Neuronal stem cell (in vitro differentiated cells): ENCODE measurements at places on chromosomes 1 and 21.

- no peak for DNase-seq
These were observed 239.6 kb upstream of the FOXD3 start for GRCh38 chr1:63082766-63083165.

DNA sequence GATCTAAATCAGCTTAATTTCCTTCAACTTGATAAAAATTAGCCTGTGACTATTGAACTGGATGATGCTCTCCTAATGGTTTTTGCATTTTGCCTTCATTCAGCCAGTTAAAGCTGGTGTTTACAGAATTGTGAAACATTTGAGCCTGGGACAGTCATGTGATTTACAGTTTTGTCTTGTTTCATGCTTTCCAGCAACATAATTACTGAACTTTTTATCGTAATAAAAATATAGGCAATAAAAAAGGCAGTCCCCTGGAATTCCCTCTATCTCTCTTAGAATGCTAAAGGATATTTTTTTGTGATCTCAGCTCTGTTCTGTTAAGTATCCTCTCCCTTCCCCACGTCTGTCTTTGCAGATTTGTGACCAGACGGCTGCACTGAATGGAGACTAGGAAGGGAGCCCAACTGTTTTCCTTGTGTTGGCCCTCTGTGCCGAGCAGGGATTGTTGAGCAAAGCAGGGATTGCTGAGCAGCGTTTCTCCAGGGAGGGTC lies 70.3 kb upstream of the RGL1 start:
- DNase-seq, result peak; percentile 18

- DNase-seq, result no peak
These were observed 8.2 kb upstream of the NEK2 start for GRCh38 chr1:211683396-211684297.

DNA sequence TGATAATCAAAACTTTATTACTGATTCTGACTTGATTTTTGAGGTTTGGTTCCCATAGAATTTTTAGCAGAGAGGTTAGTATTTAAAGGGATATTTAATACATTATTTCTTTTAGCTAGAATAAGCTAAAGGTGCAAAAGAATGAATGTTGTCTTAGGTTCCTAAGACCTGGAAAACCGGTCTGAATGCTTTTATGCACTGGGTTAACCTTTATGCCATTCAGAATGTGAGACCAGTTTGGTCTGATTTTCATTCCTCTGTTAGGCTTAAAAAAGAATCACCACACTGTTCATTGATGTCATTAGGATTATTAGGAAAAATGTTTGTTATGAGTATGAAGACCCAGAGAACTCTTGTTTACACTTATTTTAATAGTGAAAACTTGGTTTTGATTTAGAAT lies 30.1 kb downstream of the RAP1A start:
- no peak for DNase-seq

DNA sequence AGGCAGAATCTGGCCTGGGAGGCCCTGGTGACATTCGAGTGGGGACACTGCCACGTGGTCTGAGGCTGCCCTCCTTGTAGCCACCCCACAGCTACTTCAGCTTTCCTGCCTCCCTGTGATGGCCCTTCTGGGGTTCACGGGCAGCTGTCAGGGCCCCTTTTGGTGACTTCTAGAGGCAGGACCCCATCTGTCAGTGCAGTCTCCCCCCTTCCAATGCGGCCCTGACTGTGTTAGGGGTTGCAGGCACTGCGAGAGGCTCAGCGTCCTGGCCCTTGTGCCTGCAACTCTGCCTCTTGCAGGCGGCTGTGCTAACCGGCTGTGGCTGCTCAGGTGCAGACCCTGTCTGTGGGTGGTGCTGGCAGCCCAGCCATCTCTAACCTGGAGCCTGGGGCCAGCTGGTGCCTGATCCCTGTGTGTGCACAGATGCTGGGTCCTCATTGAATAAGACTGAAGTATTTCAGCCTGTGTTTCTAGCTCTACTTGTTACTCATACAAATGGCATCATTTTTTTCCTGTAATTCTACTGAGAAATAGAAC lies 62.2 kb downstream of the S100B start:
- no peak for DNase-seq

DNA sequence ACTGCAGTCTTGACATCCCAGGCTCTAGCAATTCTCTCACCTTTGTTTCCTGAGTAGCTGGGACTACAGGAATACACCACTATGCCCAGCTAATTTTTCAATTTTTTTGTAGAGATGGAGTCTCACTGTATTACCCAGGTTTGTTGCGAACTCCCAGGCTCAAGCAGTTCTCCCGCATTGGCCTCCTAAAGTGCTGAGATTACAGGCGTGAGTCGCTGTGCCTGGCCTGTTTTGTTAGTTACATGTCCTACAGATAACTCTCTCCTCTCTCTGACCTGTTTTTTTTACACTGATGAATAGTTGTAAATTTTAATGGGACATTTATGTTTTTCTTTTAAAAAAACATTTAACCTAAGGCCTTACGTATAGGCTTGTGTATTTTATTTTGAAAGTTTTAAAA lies 19.8 kb downstream of the PTBP2 start:
- no peak for DNase-seq

- no peak for DNase-seq
These were observed 18.3 kb upstream of the MAB21L3 start for GRCh38 chr1:116092752-116093489.

DNA sequence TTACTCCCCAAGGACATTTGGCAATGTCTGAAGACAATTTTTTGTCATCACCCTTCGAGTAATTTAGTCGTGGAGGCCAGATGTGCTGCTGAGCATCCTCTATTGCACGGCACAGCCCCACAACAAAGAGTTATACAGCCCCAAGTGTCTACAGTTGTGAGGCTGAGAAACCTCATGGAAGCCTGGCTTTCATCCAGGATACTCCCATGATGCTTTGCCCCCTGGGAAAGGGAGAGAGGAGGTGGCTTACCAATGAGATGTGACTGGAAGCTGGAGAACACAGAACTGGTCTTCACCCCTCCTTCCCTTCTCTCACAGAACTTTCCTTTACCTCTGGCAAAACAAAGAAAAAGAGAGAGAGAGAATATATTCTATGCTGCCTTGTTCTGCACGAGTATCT lies 150.9 kb upstream of the VAMP3 start:
- DNase-seq, result no peak

- DNase-seq, result no peak
These were observed 6.7 kb upstream of the ELOA start for GRCh38 chr1:23736437-23737134.

DNA sequence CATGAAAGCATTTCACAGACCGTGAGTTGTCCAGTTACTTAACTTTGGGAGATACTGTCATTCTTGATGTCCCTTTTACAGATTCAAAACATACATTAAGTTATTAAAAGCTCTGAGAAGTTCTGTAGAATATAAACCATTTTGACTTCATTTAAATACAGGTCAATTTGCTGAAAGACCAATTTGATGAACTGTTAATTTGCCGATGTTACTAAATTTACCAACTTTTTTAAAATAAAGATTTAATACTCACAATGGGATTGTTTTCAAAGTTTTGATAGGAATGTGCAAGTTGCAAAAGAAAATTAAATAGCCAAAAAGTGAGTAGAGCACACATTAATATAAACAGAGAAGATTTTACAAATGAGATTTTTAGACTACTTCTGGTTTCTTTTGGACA lies 666.1 kb downstream of the SMYD3 start:
- DNase-seq, result no peak

- DNase-seq, result no peak
These were observed 143.1 kb downstream of the HLX start for GRCh38 chr1:221022331-221022730.

DNA sequence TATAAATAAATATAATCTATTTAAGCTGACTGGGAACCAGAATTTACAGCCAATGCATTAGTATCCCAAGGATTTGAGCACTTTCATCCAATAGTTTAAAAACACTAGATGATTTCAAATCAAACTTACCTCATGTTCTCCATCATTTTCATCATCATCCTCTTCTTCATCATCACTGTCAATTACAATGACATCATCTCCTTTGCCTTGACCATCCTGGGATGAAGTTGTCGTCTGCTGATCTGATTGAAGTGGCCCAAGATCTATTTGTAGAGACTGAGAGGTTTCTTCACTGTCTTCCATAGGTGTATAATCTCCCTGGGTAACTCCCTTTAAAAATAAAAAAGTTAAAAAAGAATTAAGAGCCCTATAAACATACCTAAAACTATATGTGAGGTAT lies 47.7 kb downstream of the TPR start:
- DNase-seq, result no peak

- no peak for DNase-seq
These were observed 72.7 kb downstream of the KLHDC7A start for GRCh38 chr1:18553388-18553787.

- DNase-seq, result no peak
These were observed 17.5 kb upstream of the ALPL start for GRCh38 chr1:21491488-21492355.

DNA sequence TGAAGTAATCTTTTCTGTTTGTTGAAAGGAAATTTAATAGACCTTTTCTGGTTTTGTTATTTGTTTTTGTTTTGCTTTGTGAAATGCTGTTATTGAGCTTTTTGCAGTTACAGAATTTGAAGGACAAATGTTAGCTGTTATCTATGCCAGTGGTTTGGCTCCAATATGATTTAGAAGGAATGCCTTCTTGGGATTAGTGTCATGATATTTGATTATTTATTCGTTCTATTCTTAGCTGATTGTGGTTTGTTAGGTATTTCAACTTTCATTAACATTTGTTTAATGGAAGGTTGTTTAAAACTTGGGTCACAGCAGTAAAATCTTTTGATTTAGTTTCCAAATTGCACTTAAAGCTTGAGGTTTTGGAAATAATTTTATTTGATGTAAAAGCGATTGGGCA lies 33.5 kb downstream of the ADGRL2 start:
- DNase-seq, result no peak

DNA sequence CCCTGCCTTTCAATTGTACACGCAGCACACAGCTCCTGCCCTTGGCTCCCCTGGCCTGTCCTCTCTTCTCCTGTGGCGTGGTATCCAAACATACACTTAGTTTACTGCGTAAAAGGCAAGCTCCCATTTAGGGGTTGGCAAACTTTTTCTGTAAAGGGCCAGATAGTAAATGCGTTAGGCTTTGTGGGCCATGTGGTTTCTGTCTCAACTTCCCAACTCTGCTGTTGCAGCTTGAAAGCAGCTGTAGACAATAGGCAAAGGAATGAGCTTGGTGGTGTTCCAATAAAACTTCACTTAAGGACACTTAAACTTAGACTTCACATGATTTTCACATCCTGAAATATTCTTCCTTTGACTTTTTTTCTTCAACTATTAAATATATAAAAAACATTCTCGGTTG lies 63.3 kb downstream of the RHOU start:
- DNase-seq, result no peak

DNA sequence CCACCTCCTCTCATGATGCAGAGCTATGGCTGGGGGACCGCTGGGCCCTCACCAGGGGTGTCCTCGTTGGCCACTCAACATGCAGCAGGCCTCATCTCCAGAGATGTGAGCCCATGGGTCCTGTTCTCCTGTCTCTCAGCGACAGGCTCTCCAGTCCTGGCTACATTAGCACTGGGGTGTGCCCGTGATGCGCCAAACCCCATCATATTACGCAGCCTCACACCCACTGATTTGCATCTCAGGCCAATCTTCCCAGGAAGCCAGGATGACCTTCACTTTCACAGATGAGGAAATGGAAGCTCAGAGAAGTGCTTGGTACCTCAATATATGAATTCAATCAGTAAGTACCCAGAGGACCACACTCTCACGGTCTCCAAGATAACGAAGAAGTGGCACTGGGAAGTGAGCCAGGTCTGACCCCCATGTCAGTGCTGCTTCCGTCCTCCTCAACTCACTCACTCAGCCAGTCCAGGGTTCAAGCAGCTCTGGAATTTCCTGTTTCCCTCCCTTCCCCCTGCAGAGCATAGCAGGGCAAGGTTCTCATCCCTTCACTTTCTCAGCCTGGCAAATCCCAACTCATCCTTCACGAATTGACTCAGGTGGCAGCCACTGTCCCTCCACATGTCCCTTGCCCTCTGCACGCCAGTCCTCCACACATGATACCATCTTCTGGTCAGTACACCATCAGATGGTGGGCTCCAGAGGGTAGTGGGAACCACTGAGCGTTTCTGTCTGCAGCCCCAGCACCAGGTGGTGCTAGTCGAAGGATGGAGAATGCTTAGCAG lies 28.9 kb upstream of the EVA1B start:
- no peak for DNase-seq

DNA sequence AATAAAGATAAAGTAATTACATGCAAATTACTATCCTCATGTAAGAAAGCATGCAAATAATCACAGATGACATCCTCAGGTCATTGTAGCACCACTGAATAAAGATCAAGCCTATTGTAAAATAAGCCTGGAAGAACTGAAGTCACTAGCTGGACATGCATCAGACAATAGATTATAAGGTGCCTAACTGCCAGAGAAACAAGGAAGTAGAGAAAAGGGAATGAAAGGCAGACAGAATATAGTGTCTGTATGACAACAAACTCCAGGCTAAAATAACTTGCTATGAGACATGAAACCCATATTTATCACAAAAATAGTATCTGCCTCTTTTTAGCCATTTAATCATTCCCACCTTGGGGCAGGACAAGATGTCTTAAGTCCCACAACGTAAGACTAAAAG lies 108.7 kb downstream of the ENAH start:
- no peak for DNase-seq

GRCh38 chr1:2828586-2829250 lies 27.2 kb upstream of the TTC34 start:
- DNase-seq, result no peak

GRCh38 chr1:215606564-215607168 lies 39.6 kb downstream of the KCTD3 start:
- no peak for DNase-seq

DNA sequence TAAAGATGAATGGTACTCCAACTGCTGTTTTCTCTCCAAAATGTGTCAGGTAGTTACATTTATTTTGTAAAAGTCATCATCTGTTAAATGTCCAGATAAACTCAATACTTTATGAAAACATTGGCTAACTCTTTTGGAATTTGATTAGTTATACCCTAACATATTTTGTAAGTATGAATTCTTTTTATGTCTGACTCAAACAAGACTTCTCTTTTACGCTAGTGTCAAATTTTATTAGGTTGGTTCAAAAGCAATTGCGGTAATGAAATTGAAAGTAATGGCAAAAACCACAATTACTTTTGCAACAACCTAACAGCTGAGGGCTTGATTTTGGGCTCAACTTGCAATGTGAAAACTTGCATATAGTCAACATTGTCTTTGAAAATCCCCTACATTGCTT lies 41.0 kb upstream of the USP25 start:
- no peak for DNase-seq

DNA sequence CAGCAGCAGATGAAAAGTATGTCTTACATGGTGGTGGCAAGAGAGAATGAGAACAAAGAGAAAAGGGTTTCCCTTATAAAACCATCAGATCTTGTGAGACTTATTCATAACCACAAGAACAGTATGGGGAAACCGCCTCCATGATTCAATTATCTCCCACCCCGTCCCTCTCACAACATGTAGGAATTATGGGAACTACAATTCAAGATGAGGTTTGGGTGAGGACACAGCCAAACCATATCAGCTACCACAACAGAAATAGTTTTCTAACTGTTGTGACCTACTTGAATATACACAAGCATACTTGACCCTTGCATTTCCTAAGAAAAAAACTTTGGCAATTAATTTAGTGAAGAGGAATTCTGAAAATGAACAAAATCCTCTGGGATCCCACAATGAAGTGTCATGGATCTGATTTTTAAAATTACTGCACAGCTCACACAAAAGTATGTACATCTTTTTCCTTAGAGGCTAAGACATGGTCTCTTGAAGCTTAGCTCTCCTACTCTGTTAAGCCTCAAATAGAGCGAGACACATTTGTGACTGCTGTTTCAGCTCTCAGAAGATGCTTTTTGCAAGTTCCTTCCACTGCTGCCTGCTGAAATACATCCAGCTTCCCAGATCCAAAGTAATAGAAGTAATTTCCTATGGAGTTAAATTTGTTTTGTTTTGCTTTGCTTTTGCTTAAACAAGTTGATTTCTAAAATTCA lies 265.8 kb downstream of the DPYD start:
- DNase-seq, result no peak

- DNase-seq, result no peak
These were observed 238.4 kb upstream of the DMRTA2 start for GRCh38 chr1:50661626-50662025.
